ENCODE measurements at places on chromosomes 16 and 17.

DNA sequence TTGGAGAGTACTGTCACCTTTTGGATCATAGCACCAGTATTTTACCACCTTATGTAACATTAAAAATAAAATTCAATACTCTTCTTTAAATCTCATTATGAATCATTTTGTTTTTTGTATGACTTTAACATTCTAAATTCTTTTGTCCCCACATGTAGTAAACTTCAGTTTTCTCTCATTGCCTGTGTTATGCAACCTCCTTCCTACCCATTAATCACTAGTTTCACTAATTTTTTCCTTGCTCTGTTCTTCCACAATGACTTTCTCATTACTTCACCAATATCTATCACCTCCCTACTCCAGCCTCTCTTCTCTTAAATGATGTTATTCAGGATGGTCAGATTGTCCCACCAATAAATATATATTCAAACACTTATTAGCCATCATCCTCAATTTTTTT is 68.7 kb downstream of the TTC19 start:
- DNase-seq: no peak

DNA sequence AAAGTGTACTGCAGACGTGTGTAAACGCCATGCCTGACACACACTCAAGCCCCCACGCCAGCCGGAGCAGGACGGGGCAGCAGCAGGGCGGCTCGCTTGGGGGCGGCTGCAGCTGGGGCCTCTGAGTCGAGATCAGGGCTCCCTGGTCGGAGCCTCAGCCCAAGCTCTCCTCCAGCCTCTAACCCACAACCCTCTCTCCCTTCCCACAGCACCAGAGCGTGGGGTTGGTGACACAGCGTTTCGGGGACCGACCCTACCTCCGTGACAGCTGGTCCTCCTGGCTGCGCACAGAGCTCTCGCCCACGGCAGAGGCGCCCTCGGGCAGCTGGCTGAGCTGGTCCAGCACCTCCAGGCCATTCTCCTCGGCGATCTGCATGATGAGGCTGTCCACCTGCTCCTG is 11.2 kb downstream of the CHMP1A start:
- DNase-seq: no peak

DNA sequence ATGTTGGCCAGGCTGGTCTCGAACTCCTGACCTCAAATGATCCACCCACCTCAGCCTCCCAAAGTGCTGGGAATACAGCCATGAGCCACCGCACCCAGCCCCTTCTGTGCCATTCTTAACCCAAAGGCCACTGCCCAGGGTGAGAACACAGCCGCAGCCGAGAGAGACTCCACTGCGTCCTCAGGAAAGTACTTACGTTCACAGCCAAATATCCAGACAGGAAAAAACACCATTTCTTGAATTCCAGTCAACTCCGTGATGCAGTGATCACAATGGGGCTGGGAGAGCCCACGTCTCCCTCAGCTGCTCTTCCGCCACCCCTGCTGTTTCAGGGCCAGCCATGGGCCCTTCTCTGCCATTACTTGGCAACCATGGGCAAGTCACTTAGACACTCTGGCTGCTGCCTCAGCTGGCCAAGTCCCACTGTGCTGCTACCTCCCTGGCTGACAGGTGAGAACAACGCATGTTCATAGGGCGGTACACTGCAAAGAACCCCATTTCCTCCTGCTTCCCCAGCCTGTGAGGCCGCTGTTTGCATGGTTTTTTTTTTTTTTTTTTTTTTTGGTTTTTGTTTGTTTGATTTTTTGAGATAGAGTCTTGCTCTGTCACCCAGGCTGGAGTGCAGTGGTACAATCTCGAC is 4.3 kb downstream of the CDIP1 start:
- no peak for DNase-seq

DNA sequence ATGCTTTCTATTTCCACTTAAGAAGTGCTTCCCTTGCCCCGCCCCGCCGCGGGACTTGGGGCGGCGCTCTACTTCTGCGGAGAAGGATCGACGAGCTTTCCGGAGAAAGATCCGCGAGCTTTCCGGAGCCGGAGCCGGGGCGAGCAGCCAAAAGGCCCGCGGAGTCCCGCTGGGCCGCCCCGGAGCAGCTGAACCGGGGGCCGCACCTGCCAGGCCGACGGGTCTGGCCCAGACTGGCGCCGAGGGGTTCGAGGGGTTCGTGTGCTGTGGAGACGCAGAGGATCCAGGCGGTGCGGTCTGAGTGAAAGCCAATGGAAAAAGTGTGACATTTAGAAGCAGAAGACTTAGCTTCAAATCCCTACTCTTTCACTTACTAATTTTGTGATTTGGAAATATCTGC is 50.8 kb downstream of the TBC1D26 start:
- peak; percentile 78 for DNase-seq

DNA sequence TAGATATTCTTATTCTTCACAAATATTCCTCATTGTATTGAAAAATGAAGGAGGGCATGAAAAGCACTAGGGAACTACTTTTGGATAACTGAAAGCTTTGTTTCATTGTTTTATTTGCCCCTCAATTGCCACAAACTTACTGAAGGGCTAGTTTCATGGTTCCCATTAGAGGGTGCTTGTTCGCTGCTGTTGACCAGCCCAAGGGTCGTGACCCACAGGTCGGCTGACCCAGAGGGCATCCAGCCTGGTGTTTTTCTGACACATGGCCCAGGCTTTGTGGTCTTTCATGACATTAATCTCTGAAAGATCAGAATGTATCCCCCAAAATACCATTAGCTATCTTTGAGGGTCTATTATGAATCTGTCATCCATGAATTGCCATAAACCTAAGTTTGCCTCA is 30.0 kb downstream of the DGKE start:
- no peak for DNase-seq

GRCh38 chr16:66262253-66263167 is 104.0 kb upstream of the CDH5 start:
- peak; percentile 65 for DNase-seq
